ENCODE measurements at places on chromosomes 4 and X. TPM values are rescaled to one million over a fixed set of nuclear protein-coding genes. Genes with fewer than 3 reads are reported as not detected.

CYSLTR1 gene
- not detected for total RNA-seq

COQ2 gene
- 21.3 TPM for total RNA-seq

ADH1B gene
- total RNA-seq, result not detected

TRIM75 gene
- not detected for total RNA-seq

PLK4 gene
- 11.0 TPM for total RNA-seq

WNK3 gene
- total RNA-seq, result 0.05 TPM

SMIM10 gene
- 0.15 TPM for total RNA-seq

TCP11X2 gene
- total RNA-seq, result not detected

BEND4 gene
- 0.01 TPM for total RNA-seq

TRIM61 gene
- total RNA-seq, result not detected

FAT4 gene
- total RNA-seq, result 2.4 TPM

BTC gene
- total RNA-seq, result 1.2 TPM

EGFL6 gene
- 0.06 TPM for total RNA-seq

ASB12 gene
- total RNA-seq, result not detected

AWAT2 gene
- not detected for total RNA-seq

CC2D2A gene
- total RNA-seq, result 12.6 TPM

TMEM156 gene
- total RNA-seq, result 25.8 TPM

ZNF280C gene
- 2.8 TPM for total RNA-seq

ELMOD2 gene
- 12.9 TPM for total RNA-seq

CITED1 gene
- total RNA-seq, result 1.5 TPM

SERPINA7 gene
- not detected for total RNA-seq

GYPA gene
- not detected for total RNA-seq

BANK1 gene
- total RNA-seq, result 1.1 TPM

FAM47E gene
- total RNA-seq, result 0.32 TPM

SUPT20HL2 gene
- total RNA-seq, result not detected

GPRASP2 gene
- 5.0 TPM for total RNA-seq
